Activated CD8-positive, alpha-beta memory T cell treated with anti-CD3 and anti-CD28 coated beads for 48 hours (primary cell): ENCODE measurements at places on chromosomes 12 and 14.

DNA sequence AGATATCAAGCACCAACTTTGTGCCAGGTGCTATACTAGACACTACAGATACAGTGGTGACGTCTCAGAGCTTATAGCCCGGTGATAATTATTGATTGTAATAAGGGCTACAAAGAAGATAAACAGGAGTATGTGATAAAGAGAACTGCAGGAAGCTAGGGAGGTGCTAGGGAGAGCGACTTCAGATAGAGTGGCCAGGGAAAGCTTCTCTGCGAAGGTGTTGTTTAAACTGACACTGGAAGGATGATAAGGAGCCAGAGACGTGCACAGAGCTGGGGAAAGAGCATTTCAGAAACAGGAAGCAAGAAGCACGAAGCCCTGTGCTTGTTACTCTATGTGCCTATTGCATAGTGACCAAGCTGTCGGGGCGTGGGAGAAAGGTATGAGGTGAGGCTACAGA is 48.1 kb upstream of the OTX2 start:
- DNase-seq = no peak

GRCh38 chr12:76446090-76446489 is 97.9 kb upstream of the BBS10 start:
- DNase-seq = no peak

DNA sequence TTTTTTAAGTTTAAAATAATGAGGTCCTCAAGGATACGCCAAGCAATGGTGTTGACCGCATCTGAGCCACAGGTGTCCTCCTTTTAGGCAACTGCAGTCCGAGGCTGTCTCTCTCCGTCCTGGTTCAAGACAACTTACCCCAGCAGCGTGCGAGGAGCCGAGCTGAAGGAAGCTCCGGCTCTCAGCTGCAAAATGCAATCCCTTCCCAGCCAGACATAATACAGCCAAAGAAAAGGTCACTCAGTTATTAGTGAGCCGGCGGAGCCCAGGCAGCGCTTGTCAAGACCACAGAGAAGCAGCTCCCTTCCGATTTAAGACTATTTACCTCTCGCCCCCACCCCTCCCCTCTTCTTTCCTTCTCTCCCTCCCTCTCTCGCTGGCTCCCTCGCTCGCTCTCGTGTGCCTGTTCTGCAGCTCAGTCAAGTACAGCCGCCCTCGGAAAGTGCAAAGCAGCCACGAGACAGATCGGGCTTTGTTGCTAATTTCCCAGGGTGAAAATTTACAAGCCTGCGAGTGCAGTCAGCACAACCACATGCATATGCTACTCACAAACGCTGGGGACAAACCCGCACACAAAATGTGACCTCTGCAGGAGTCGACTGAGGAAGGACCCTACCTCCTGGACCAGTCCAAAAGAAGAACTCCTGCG is 363 bp upstream of the LMO3 start:
- DNase-seq = no peak

DNA sequence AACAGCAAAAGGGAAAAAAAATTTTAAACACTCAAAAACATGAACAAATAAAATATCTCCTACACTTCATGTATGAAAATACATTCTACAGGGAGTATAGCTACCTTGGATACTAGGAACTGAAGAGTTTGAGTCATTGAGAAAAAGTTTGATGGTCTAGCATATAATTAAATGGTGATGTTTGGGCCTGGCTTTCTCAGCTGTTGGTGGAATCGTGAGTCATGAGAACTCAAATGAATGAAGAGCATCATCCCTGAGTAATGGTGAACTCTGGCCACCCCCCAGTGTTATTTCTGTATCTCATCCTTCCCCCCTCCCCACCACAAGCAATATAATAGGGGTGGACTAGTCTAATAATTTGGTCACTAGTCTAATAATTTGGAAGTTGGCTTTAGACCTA is 6.7 kb upstream of the SLC6A15 start:
- no peak for DNase-seq

DNA sequence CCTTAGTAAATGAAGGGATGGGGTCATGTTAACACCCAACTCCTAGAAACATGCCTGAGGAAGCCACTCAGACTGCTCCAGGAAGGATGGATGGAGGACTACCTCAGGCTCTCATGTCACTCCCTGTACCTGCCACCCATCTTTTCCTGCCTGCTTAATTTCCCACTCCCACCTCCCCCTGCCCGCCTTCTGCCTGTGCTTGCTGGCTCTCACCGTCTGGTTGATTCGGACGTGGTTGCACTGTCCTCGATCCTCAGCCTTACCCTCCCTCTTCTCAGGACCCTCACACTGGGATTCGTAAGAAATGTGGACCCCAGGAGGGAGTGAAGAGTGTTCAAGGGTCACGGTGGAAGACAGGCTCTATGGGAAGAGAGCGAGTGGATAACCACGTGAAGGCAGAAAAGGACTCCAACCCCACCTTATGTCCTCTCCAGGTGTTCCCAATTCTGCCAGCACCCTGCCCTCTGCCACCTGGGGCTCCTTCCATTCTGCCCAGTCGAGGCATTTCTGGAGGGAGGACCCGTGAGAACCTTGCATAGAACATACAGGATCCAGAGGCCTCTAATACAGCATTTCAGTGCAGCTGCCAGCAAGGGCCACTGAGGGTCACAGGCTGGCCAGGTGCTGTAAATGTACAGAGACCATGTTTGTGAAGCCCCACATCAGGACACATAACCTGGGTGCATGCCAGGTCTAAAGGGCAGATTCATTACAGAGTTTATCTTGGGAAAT is 12.9 kb downstream of the ITGB7 start:
- DNase-seq = no peak

GRCh38 chr12:91988086-91988923 is 157.3 kb downstream of the BTG1 start:
- no peak for DNase-seq

GRCh38 chr12:8637244-8637643 is 24.6 kb upstream of the AICDA start:
- no peak for DNase-seq

DNA sequence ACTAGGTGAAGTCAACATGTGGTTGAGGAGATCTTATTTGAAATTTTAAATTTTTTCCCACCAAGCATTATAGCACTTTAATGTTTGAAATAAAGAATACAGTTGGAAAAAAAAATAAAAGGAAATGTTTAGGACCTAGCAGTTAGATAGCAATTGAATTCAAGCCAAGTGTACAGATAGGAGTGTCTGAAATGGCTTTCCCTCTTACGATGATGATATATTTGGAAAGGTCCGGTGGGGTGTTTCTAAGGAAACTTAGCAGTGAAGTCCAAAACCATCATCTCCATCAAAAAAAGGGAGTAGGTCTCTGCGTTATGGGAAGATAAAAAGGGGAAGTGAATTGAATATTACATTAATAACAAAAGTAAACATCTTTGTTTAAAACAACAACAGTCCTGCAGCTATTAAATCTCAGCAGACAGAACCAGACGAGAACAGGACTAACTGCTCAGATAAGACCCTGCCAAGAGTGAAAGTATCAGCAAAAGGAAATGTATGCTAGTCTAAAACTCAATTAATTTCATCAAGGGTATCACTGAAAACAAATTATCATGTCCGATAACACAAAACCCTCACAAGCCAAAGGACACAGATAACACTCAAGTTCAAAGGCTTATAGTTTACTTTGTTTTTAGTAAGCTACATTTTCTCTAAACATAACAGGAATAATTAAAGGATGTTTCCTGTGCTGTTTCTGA is 242.0 kb downstream of the BMP4 start:
- no peak for DNase-seq

- DNase-seq = no peak
Observed at GRCh38 chr12:45473636-45474035, 255.9 kb upstream of the ARID2 start.

- no peak for DNase-seq
Observed at GRCh38 chr12:94049718-94050117, 98.7 kb upstream of the PLXNC1 start.

- no peak for DNase-seq
Observed at GRCh38 chr14:54643696-54644176, 76.8 kb downstream of the SAMD4A start.

DNA sequence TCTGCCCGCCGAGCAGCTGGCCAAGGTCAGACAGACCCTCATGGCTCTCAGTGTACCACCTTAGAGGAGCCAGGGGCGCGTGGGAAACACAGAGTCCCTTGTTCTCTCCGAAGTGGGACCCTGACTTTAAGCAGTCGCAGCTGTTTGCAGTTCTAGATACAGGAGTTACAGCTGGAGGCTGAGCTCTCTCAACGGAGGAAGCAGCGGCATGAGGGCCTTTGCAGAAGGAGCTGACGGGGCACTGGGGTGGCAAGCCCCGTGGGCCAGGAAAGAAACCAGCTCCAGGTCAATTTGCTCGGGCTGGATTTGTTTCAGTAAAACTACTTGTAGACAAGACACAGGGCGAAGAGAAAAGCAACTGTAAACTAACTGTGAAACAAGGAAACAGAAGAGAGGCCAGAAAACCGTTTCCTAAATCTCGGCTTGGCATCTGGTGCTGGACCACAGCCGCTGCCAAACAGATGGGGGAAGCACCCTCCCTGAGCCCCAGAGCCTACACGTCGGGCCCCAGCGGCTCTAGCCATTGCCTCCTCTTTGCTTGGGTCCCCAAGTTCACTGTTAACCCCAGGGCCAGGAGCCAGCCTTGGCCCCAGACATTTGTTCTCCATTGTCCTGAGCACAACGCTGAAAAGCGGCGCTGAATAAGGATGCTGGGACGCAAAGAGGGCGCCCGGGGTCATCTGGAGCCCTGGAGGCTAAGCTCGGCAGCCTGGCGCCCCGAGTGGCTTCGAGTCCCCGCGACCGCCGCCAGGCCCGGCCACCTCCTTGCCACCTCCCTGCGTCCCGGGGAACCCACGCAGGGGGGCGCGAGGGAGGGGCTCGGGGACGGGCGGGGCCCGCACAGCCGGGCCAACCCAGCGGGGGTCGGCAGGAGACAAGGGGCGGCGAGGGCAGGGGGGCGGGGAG is 914 bp upstream of the PACS2 start:
- DNase-seq = no peak

GRCh38 chr12:53560912-53561589 is 53.8 kb upstream of the NPFF start:
- DNase-seq = no peak

GRCh38 chr12:56864318-56864717 is 69.9 kb downstream of the SDR9C7 start:
- no peak for DNase-seq

DNA sequence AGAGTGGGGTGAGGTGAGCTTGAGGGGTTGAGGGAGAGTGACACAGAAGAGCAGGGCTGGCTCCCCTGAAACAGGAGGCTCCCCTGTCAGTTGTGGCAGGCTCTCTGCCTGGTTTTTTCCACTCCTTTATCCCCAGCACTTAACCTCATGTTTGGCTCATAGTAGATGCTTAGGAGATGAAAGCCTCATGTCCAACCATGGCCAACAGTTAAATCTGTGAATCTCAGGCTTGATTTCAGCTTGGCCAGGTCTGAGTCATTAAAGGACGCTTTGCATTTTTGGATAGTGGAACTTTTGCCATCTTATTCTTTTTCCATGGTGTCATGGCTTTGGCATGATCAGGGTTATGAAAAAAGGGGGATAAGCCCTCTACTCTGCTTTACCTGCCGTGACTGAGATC is 117.2 kb downstream of the CACNA1C start:
- DNase-seq = no peak

DNA sequence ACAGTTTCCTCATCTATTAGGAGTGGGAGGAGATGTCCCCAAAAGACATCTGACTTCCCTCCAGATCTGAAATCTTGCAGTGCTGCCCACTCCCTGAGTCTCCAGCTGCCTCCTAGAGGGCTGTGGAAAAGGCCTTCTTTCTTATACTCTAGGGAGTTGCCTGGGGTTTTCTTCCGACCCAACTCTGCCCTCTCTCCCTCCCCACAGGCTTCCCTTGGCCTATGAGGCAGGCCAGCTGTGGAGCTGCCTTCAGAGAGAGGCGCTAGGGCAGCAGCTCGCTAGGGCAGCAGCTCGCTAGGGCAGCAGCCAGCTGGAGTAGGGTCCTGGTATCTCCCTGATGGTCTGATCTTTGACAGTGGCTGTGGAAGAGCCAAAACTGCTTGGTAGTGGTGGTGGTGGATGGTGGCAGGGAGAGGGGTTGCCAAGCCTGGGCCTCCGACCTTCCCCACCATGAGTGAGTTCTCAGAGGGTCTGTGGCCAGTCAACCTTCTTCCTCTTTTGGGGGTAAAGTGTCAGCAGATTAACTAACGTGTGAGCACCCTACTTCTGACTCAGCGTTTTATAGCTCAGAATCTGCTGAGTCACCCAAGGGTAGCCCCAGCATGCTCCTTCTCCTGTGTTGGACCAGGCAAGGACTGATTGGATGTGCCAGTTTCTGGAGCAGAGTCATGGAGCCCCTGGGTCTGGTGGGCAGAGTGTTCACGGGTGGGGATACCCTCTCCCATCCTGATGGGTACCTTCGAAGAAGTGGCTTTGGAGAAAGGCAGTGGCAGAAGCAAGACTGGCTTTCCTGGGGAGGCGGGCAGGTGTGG is 2.3 kb downstream of the SLC48A1 start:
- DNase-seq = no peak

- DNase-seq = no peak
Observed at GRCh38 chr14:98947911-98948595, 323.9 kb downstream of the BCL11B start.

GRCh38 chr14:50977863-50978528 is 33.7 kb upstream of the PYGL start:
- DNase-seq = no peak

DNA sequence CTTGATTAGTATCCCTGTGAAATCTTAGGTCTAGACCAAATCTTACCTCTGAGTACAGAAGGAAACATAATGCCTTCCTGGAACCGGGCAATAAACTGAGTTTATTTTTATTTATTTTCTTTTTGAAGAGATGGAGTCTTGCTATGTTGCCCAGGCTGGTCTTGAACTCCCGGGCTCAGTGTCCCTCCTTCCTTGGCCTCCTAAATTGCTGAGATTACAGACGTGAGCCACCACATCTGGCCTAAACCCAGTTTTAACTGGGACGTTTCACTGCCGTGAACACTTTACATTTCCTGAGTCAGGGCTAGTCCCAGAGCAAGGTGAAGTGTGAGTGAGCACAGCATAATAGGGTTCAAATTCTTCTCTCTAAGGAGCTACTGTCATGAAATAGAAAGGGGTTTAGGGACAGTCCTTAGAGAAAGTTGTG is 671 bp downstream of the GUCY2C start:
- DNase-seq = no peak

DNA sequence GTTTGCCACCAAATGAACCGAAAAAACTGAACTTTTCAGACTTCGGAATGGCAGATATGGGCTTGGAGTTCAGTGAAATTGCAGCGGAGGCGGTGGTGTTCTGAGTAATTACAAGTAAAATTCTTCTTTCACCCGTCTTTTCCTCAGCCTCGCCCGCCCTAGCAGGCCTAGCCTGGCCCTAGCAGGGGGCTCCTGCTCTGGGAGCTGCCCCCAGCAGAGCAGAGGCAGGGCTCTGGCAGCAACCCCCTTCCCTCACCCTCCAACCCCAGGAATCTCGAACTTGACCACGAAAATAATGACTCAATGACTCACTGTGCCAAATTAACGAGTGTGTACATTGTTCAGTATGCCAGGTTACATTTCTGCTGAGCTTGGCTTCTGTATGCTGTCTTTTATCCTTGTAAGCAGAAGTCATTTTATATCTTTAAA is 1.1 kb downstream of the PAPLN start:
- no peak for DNase-seq

- no peak for DNase-seq
Observed at GRCh38 chr14:63186453-63186852, 17.8 kb upstream of the RHOJ start.
